ENCODE measurements at places on chromosomes 4 and X. TPM values are rescaled to one million over a fixed set of nuclear protein-coding genes. Genes with fewer than 3 reads are reported as not detected.

DNA sequence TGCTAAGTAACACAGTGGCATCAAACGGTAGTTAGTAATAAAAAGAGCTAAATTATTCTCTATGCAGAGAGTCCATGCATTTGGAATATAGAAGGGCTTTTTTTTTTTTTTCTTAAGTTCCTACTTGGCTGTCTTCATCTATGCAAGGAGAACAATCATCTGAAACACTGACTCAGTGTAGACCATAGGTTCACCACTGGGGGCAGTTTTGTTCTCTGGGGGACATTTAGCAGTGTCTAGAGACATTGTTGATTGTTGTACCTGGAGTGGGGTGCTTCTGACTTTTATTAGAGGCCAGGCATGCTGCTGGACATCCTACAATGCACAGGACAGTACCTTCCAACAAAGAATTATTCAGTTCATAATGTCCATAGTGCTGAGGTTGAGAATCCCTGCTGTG is 41.2 kb downstream of the TMA16 start:
- no peak for DNase-seq

- no peak for DNase-seq
Observed at GRCh38 chr4:164424846-164425245, 329.1 kb upstream of the SMIM31 start.

GRCh38 chr4:156537286-156537685 is 434.3 kb downstream of the PDGFC start:
- DNase-seq, result no peak

Gene GPR50
- total RNA-seq, result 0.11 TPM

GRCh38 chrX:132651421-132652086 is 162.7 kb upstream of the MBNL3 start:
- no peak for DNase-seq

Gene PKD2
- total RNA-seq, result 0.45 TPM
